Fibroblast of skin of abdomen (primary cell): ENCODE measurements at places on chromosomes 1 and 21.

GRCh38 chr1:81695741-81696140 is 105.0 kb upstream of the ADGRL2 start:
- DNase-seq: peak; percentile 92

GRCh38 chr1:24644100-24644384 is 940 bp downstream of the SRRM1 start:
- no peak for DNase-seq

- DNase-seq: no peak
These were observed 126.0 kb upstream of the IPO9 start for GRCh38 chr1:201702936-201703335.

DNA sequence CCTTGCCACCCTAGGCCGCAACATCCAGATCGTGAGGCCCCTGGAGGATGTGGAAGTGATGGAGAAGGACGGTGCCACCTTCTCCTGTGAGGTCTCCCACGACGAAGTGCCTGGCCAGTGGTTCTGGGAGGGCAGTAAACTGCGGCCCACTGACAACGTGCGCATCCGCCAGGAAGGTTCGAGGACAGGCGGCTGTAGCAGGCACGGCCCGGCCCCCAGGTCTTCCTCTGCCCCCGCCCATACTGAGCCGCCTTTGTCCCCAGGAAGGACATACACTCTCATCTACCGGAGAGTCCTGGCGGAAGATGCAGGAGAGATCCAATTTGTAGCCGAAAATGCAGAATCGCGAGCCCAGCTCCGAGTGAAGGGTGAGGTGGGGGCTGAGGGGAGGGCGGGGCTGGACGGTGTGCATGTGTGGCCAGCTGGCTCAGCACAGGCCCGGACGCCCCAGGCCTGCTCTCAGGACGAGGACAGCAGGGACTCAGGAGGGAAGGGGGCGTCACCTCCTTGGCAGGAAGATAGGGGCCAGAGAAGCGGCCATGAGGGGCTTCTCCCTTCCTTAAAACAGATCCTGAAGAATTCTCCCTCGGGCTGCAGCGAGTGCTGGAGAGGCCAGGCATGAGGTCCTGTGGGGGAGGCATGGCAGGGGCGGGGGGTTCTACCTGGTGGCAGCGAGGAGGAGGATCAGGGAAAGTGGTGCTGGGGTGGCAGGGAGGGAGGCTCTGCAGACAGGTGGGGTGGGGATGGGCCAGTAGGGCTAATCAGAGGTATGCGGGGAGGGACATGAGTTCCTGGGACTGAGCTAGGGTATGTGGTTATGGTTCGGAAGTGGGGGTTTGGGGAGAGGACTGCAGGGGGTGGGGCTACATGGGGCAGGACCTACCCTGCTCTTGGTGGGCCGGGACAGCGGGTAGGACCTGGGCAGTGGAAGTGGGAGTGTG is 69.9 kb downstream of the OBSCN start:
- no peak for DNase-seq
